ENCODE measurements at places on chromosomes 3 and 15.

- DNase-seq: no peak
These were observed 271.9 kb upstream of the TPRG1 start for GRCh38 chr3:188899881-188900280.

DNA sequence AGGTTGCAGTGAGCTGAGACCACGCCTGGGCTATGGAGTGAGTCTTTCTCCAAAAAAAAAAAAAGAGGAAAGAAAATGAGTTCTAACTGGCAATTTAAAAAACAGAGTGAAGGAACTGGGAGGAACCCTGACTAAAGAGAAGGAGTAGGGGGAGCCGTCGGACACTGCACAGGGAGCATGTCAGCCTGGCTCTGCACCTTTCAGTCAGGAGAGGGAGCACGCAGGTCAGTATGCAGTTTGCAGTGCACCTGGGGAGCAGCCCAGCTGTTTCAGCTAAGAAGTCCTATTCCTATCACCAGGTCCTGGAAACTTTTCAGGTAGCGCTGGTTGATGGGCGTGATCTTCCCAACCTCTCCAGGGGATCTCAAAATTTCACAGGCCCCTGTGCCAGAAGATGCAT, 14.9 kb upstream of the ZXDC start:
- no peak for DNase-seq

DNA sequence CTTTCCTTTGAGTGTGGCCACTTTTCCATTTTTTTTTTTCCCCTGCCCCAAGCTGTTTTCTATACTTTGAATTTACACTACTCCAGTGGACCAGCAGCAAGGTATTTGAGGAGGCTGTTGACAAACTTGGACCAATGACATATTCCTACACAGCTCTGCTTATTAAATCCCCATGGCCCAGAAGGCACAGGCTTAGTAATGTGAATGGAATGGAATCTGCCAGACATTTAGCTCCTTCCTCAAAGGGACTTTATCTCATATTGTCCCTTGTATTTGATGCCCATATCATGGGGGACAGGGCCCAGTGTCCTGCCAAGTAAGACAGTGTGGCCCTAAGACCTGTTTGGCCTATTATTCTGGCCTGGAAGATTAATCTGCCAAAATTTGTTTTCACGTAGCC, 107.5 kb downstream of the CHCHD6 start:
- DNase-seq: no peak

DNA sequence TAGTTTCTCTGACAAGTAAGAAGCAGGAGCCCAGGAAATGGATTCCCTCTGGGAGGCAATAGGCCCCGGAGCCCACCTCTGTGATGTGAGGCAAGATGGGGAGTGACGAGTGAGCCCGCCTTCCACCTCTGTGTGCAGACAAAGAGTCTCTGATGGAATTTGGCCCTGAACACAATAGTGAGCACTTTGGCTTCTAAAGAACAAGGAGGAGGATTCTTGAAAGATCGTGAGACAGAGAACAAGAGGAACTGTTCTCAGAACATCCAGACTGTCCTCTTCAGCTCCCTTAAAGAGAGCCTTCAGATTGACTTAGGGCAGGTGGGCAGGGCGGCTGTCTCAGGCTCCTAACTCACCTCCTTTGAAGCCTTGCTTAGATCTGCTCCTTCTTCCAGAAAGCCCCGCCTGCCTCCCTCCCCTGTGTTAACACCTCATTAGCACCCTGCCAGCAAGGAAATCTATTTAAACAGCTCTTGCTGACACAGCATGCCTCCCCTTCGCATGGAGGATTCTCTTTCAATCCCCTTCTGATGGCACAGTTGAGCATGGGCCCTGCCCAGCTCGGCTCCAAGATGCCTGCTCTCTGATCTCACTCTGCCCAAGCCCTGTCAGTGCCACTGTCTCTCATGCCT, 430.3 kb downstream of the NTRK3 start:
- no peak for DNase-seq

GRCh38 chr15:37979671-37980409, 45.4 kb downstream of the TMCO5A start:
- no peak for DNase-seq

GRCh38 chr15:75200765-75201615, 692 bp upstream of the C15orf39 start:
- DNase-seq: peak; percentile 19

- no peak for DNase-seq
These were observed 69.0 kb downstream of the UBE2E2 start for GRCh38 chr3:23271876-23272741.

DNA sequence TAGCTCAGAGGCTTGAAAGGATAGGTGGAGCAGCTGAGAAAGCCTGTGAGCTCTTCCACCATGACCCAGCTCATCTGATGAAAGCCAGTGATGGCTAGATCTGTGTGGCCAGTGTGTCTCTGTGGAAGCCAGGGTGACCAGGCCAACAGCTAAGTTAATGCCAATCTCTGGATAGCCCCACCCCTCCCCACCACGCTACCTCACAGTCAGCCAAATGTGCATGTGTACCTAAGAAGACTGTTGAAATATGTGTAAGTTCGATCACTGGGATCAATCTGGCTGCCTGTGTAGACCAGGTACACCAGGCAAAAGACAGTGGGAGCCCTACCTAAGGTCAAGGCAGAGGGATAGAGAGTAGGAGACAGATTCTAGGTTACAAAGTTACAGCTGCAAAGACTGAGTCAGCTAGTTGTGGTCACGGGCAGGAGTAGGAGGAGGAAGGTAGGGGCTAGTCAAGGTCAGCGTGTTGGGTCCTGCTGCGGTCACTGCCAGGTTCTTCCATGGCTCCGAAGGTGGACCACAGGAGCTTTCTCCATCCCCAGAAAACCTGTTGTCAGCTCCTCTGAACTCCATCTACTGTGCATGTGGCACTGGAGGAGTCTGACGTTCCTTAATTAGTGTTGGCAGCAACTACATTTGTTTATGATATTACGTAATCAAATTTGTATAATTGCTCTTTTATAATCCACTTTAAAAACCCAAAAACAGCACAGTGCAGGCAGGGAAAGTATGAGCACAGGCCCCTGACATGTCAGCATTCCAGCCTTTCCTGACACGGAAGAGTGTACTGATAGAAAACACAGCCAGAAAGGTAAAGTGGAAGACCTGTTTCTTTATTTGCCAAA, 318.0 kb downstream of the CLSTN2 start:
- no peak for DNase-seq

DNA sequence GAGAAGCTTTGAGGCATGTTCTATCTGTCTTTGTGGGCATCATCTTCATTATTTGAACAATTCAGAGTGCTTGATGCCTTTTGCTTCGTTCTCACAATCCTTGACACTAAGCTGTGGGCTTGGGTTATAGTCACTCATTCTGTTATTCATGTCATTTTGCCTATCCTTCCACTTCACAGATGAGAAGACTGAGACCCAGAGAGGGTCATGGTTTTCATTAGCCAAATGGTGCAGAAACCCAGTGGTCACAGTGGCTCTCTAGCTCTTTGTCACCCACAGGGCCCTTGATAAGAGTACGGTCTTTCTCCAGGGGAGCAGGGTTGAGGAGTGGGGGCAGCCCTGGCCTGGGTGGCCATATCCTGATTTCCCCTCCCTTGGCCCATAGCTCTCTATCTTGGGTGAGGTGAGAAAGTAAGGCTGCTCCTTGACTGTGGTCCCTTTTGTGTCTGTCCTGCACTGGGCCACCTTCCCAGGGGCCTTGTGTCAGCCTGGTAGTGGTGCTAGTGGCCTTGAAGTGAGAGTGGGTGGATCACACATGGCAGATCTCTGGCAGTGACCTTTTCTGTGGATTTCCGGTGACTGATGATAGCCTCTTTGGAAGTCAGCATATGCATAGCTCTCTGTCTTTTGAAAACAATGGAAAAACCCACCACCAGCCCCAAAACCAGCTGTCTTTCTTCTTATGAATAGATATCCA, 130.1 kb downstream of the IGF1R start:
- no peak for DNase-seq

DNA sequence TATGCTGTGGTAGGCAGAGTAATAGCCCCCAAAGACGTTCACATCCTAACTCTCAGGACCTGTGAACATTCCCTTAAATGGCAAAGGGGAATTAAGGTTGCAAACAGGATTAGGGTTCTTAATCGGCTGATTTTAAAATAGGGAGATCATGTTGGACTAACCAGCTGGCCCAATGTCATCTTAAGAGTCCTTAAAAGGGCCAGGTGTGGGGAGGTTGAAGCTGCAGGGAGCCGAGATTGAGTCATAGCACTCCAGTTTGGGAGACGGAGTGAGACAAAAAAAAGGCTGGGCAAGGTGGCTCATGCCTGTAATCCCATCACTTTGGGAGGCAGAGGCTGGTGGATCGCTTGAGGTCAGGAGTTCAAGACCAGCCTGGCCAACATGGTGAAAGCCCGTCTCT, 1.6 kb upstream of the FLNB start:
- DNase-seq: no peak

DNA sequence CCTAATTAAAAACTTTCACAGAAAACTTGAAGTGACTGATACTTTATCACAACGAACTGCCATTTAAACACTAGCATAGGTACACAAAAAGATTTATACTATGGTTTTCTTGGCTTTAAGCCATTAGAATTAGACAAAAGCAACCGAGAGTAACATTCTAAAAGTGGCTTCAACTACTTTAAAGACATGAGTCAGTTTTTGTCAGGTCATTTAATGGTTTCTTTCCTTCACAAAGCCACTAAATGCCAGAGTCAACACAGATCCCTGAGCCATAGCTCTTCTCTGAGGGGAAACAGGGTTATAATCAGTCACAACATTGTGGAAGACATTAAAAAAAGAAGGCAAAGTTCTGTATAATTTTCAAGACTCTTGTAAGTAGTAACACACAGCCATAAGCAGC, 54.6 kb downstream of the CAPN3 start:
- DNase-seq: no peak

DNA sequence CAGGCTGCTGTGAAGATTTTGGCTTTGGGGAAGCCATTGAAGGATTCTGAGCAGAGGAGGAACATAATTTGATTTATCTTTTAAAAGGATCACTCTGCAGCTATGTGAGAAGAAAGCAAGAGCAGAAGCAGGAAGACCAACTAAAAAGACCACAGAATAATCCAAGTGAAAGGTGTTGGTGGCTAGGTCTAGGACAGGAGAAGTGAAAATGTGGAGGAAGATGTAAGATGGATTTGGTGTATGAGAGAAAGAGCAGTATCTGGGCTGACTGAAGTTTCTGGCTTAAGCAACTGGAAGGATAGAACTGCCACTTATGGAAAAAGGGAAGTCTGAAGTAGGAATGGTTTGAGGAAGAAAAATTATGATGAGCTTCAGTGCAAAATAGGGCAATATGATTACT, 62.0 kb downstream of the SFMBT1 start:
- no peak for DNase-seq

GRCh38 chr3:17116007-17116600, 231.3 kb downstream of the PLCL2 start:
- no peak for DNase-seq

GRCh38 chr15:51328926-51329325, 9.5 kb downstream of the CYP19A1 start:
- DNase-seq: no peak

DNA sequence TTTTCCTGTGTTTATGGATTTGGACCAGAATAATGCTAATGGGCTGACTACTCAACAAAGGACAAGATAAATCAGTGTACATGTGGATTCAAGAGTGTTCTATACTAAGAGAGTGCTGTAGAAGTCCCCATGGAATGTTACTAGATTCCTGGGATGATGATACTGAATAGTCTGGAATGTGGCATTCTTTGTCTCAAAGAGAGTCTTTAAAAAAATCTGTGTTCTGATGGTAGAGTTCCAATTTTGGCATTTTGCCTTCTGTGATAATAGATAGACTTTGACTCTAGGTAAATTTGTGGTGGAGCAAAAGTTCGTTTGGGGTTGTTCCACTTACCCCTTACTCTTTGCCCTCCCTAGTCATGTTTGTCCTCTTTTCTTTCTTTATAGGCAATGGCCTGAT, 43.7 kb downstream of the NMD3 start:
- DNase-seq: no peak

- no peak for DNase-seq
These were observed 27.6 kb upstream of the VEPH1 start for GRCh38 chr3:157530637-157531300.

DNA sequence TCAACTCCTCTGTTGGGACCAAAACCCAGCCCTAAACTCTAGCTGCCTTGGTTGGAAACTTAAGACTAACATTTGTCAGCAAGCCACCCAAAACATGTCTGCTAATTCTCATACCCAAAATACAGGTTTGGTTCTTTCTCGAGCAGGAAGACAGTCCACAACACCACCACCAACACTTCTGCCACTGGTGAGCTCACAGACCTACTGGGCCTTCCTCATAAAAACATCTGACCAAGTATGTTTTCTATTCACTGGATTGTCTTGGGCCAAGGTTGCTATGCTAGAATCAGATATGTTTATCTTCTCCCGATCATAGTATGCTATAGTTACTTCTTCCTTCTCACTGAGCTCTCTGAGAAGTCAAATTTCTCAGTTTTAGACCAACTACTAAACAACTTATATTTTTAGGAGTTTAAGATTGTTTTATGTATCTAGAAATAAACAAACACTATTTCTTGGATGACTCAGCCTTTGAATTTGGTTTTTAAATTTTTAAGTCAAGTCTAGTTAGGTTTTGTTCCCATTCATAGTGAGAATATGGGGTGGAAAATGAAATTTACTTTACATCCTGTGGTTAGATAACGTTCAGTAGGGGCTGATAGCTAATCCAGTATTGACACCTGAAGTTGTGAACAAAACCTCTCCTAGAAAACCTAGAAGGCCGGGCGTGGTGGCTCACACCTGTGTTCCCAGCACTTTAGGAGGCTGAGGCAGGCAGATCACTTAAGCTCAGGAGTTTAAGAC, 360.5 kb downstream of the RSL24D1 start:
- no peak for DNase-seq

GRCh38 chr15:27414168-27414870, 443.3 kb downstream of the GABRG3 start:
- no peak for DNase-seq

DNA sequence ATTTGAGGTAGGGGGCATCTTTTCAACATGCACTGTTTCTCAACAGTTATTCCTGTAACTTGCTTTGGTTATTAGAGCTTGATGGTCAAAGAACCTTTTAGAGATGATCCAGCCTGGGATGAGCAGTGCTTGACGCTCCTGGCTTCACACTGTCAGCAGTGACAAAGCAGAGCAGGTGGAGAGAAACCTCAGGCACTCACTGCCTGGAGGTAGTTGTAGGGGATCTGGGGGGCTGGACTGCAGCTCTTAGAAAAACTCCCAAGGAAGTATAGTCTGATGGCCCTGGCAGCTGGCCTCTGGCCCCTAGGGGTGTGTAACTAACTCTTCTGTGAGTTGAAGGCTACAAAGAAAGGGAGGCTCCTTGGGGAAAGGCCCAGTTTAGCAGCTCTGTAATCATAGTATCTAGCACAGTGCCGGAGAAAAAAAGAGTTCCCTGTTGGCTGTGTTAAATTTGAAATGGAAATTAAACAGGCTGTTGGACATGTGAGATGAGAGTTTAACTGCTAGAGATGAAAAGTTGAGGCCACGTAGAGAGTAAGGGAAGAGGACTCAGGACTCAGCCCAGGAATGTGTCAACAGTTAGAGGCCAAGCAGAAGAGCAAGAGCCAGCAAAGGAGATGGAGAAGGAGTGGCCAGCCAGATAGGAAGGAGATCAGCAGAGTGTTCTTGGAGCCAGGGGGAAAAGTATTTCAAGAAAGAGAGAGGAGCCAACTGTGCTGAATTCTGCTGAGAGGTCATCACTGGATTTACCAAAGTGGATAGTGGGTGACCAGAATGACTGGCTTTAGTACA, 14.2 kb downstream of the OXNAD1 start:
- no peak for DNase-seq

Measured in activated gamma-delta T cell treated with Interleukin-2 at 50 U/mL for 16 hours (primary cell).